ENCODE measurements at places on chromosomes 2 and 18.

GRCh38 chr2:104254017-104254416, 599.9 kb upstream of the POU3F3 start:
- DNase-seq = no peak

GRCh38 chr2:229875549-229875948, 46.3 kb downstream of the TRIP12 start:
- no peak for DNase-seq

- no peak for DNase-seq
These were observed 122.1 kb downstream of the CELF4 start for GRCh38 chr18:37443325-37444055.

- no peak for DNase-seq
These were observed 208.4 kb upstream of the COL3A1 start for GRCh38 chr2:188765522-188766470.

DNA sequence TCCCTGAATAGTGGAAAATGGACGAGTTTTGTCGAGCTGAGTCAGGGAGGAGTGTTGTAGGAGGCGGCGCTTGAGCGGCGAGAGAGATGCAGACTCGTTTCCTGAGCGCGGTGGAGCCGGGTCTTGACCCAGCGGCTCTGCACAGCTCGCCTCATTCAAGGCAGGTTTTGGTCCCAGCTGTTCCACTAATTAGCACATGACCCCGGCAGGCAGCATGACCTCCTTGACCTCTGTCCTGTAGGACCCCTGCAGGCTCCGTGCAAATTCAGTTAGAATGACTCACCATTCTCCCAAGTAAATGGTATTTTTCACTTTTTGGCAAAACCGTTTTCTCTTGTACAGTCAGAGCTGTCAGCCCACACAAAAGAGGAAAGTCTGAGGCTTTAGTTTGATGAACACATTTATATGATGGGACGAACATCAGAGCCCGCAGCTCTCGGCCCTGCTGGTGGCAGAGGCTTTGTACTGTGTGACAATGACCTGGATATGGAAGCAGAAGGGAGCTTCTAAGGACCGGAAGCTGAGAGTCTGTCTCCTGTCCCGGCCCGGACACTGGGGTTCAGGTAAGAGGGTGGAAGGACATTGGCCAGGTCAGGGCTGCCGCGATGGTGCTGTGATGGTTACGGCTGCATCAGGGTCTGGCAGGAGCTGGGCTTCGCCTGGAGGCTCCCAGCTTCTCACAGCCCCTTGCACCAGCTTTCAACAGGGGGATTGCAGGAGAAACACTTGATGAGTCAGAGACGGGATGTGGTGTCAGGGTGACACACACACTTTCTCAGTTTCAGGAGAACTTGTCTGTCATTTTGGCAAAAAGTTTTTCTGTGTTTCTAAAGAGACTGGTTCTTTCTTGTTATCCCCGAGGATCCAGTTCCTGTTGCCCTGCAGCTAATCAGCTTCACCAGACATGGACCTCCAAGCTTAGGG, 29.9 kb upstream of the ALKAL2 start:
- DNase-seq = no peak

DNA sequence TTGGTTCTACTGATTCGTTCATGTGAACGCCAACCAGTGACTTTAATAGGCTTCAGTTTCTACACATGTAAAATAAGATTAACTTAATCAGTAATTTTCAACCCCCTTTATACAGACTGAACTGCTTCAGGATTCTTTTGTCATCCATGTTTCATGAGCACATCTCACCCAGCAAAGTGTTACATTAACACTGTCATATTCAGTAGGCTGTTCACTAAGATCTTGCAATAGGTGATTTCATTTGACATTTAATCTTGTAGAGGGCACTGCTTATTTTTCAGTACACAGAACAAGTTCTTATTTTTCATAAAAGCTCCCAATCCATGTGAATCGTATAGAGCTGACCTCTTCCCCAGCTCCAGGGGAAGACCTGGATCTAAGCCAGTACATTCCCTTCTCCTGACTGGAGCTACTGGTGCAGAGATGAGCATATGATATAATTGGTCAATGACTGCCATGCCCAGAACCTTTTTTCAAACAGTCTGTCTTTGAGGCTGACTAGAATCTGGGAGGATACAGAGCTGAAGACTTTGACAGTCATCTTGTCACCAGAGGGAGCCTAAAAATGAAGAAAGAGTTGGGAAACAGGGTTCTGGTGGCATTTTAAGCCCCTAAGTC, 72.2 kb upstream of the CHRNA1 start:
- no peak for DNase-seq

- no peak for DNase-seq
These were observed 19.9 kb upstream of the ELAC1 start for GRCh38 chr18:50947899-50948298.

DNA sequence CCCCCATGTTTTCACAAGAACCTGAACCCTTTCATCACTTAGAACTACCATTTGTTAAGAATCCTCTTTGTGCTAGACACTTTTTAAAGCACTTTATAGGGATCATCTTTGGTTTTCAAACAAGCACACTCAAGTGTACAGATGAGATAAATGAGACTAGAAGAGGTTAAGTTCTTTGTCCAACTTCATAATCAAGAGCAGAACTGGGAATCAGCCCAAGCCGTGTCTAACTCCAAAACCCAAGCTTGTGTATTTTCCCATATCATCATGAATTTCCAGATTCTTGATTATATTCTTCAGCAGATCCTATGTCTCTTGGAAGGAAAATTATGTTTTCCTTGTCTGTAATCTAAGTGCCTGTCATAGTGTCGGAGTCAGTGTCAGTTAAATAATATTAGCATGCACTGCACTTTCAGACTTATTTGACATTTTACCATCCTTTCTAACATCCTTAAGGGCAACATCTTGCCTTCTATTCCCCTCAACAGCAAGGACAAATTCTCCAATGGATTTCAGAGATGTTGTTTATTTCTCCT, 123.0 kb upstream of the SETBP1 start:
- no peak for DNase-seq

GRCh38 chr2:179021258-179021657, 28.7 kb downstream of the CCDC141 start:
- DNase-seq = peak; percentile 13

DNA sequence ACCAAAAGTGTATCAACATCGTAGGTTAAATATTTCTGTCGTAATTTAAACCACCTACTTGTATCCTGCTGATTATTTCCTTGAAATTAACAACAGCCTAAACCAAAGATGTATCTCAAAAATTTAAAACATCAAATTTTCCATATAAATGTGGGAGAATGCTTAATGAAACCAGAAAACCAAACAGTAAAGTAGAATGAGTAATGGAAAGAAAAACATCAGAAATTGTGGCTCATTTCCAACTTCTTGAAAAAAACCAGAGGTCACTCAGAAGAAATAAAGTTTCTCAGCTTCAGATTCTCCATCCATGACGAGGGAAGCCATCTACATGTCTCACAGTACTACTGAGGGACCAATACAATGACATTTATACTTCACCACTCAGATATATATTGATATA, 296.5 kb downstream of the NOL4 start:
- no peak for DNase-seq

DNA sequence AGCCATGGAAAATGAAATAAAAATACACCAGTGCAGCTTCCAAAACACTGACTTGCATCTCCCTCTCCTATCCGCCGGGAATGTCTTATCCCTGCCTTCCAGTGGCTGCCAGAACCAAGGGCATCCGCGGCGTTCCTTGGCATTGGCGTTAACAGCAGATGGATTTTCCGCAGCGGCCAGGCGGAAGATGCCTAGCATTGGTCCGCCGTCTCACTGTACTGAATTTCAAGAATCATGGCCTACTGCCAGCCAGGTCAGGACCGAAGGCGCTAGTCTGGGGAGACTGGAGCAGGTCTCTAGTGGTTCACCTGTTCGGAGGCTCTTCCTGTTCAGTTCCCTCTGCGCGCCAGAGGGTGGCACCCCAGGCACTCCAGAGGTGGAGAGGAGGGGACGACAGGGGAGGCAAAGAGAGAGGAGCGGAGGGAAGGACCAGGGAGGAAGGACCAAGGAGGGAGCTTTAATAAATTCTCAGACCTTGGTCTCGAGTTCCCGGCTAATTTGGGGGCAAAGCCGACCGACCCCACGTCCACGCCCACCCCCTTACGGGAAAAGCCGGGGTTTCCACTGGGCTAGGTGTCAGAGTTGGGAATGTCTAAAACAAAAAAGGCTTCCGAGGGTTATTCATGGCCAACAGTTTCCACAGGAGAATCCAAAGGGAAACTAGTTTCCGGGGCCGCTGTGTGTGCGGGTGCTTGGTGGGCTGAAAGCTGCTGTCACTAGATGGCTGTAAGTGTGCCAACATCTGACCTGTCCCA, 3.7 kb upstream of the BCL2L11 start:
- peak; percentile 75 for DNase-seq

GRCh38 chr2:145161656-145162055, 641.7 kb upstream of the ZEB2 start:
- no peak for DNase-seq

- DNase-seq = no peak
These were observed 12.8 kb downstream of the CLK1 start for GRCh38 chr2:200851398-200852248.

GRCh38 chr2:131126436-131126835, 21.3 kb downstream of the PLEKHB2 start:
- DNase-seq = no peak

DNA sequence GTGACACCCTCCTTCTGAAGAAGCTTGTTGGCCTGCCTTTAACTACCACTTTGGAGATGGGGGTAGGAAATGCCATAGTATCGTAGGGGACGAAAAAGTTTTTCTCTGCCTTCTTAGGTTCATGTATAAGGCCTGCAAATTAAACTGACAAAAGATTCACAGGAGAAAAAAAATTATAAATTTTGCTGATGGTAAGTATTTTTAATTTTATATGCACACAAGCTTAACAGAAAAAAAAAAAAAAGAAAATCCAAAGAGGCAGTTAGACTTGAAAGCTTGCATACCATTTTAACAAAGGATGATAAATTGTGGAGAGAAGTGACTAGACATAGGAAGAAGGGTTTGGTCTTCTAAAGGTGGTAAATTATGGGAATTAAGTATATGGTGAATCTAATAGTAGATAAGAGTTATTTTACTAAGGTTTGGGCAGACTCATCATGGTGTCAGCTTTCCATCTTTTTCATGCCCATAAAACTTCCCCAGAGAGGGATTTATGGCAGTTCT, 62.5 kb upstream of the B3GNT2 start:
- no peak for DNase-seq

- peak; percentile 55 for DNase-seq
These were observed 75.2 kb upstream of the C2orf15 start for GRCh38 chr2:99066075-99066958.

- DNase-seq = no peak
These were observed 29.2 kb upstream of the MSH2 start for GRCh38 chr2:47373747-47374146.

DNA sequence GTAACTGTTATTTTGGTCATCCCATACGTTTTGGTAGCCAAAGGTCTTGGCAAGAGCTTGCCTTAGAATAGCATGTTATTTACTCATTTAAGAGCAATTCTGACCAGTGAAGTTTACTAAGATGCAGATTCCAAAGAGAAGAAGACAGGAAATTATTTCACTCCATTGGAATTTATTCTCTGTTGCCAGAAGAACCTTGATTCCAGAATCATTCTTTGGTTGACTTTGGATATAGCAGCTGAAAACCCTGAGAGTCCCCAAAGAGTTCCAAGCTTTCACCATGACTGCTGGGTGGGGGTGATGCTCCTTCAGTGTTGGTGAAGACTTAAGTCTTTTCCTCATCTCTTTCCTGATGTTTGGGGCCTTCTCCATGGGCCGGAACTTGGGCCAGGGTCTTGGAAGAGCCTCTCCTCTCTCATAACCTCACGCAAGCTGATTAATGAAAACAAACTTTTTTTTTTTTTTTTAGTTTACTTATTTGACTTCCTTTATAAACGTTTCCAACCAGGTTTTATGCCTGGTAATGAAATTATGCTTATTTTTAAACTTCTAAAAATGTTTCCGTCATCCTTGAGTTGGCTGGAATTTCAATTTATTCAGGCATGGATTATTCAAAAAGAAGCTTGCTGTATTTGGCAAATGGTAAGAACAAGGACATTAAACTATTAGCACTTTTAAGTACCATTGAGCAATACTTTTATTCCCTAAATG, 192.0 kb downstream of the MTX2 start:
- DNase-seq = no peak

DNA sequence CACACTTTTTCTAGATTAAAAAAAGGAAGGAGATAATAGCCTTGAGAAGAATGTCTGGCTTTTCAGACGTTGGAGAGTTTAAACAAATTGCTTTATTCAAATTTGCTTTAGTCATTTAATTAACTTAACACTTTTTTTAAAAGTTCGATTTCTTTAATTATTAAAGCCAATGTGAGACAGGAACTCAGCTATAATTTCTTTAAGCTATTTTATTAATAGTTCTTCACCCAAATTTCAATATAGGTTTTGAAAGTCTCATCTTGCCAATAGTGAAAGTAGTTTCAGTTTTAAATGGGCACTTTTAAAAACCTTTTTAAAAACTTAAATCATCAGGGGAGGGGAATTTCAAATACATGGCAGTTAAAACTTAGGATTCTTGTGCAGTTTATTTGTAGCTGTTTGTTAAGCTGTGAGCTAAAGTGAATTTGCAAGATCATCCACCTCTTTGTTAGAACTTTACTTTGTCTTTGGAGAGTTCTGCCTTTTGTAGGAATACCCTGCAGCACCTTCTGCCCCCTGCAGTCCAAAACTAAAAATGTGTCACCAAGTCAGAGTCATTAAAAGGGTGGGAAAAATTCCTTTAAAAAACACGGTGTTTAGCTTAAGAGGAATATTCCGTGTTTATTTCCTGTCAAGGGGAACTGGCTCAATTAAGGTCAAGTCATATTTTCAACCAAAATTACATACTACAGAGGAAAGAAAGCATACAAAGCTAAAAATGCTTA, 4.6 kb downstream of the TGIF1 start:
- peak; percentile 42 for DNase-seq

DNA sequence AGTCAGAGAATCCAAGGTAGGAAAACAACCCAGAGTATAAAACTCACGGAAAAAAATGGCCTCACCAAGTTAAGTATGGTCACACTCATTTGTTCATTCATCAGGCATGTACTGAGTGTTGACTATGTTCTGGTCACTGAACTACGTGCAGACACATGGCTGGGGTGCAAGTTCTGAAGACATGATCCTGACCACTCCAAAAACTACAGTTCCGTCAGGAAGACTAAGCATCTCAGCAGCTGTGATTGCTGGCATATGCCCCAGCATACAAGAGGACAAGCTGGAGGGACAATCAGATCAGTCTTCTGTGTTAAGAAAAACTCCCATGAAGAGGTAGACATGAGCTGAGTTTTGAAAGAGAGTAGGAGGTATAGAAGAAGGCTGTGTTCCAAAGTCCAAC, 72.8 kb downstream of the TCF4 start:
- no peak for DNase-seq

- no peak for DNase-seq
These were observed 1108.1 kb upstream of the CHAC2 start for GRCh38 chr2:52659546-52659945.

GRCh38 chr2:58923869-58924268, 682.7 kb upstream of the FANCL start:
- no peak for DNase-seq

DNA sequence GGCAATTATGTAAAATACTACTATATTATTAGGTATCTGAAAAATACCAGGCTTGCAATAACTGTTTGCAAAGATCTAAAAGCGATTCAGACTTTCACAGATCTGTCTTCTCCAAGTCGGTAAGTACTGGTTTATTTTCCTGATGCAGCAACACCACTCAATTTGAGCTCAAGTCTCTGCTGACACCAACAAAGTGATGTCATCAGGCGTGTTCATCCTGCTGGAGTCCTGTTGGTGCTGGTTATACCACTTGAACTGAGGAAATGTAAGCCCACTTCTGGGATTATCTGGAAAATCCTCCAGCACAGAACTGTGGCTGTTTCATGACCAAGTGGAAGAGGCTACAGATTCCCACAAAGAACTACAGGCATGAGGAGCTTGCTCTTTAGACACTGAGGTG, 267.6 kb downstream of the BCL2 start:
- DNase-seq = no peak

Data from GM13976 (cell line).